Vagina (tissue), 2 donors: ENCODE measurements at places on chromosomes 16 and 17. TPM values are rescaled to one million over a fixed set of nuclear protein-coding genes. Genes with fewer than 3 reads are reported as not detected.

Gene PRPSAP1
- total RNA-seq: 92.6 TPM

Gene SMIM36
- total RNA-seq: not detected

- peaks cover 42% of the 10 kb centered on the region for H3K4me1 ChIP-seq
- H3K36me3 ChIP-seq: no peaks in the 10 kb centered on the region
- no peaks in the 10 kb centered on the region for H3K27me3 ChIP-seq
- no peak overlapping the region for H3K27ac ChIP-seq
- no peak overlapping the region for H3K4me3 ChIP-seq
Observed at GRCh38 chr16:17357307-17358062, 113.3 kb downstream of the XYLT1 start.

Gene OR1A1
- not detected for total RNA-seq

- no peaks in the 10 kb centered on the region for H3K27me3 ChIP-seq
- DNase-seq: no peak
- H3K36me3 ChIP-seq: no peaks in the 10 kb centered on the region
- H3K4me3 ChIP-seq: no peak overlapping the region
- H3K4me1 ChIP-seq: no peaks in the 10 kb centered on the region
Observed at GRCh38 chr16:26026709-26027450, 335.1 kb downstream of the HS3ST4 start.

Gene SBK1
- 0.25 TPM for total RNA-seq

DNA sequence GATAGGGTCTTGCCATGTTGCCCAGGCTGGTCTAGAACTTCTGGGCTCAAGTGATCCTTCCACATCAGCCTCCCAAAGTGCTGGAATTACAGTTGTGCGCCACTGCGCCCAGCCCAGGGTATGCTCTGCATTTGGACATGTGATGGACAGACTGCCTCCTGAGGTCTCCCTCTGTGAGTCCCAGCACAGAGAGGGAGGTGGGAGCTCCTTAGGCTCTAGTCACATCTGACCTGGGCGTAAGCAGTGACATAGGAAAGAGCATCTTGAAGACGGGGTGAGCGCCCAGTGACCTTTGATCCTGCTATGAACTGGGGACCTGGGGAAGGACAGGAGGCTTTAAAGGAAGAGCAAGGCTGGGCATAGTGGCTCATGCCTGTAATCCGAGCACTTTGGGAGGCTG lies 2.2 kb upstream of the GFAP start:
- H3K27me3 ChIP-seq: no peaks in the 10 kb centered on the region
- DNase-seq: no peak
- H3K4me3 ChIP-seq: no peak overlapping the region
- H3K27ac ChIP-seq: no peak overlapping the region

- no peaks in the 10 kb centered on the region for H3K4me1 ChIP-seq
- no peaks in the 10 kb centered on the region for H3K36me3 ChIP-seq
- H3K27me3 ChIP-seq: no peaks in the 10 kb centered on the region
- H3K27ac ChIP-seq: no peak overlapping the region
- no peak overlapping the region for H3K4me3 ChIP-seq
Observed at GRCh38 chr17:56570199-56570598, 23.3 kb upstream of the NOG start.

Gene PYY
- total RNA-seq: not detected
